GM13977 (cell line): ENCODE measurements at places on chromosomes 5 and 9.

- no peak for DNase-seq
Measured at GRCh38 chr5:32059761-32060530, 114.2 kb downstream of the GOLPH3 start.

- no peak for DNase-seq
Measured at GRCh38 chr9:122374885-122375420, 4.1 kb downstream of the PTGS1 start.

- peak; percentile 7 for DNase-seq
Measured at GRCh38 chr9:13351778-13352386, 72.4 kb upstream of the MPDZ start.

- DNase-seq, result no peak
Measured at GRCh38 chr5:172509405-172509781, 55.1 kb upstream of the SH3PXD2B start.

- no peak for DNase-seq
Measured at GRCh38 chr9:95182854-95183563, 134.5 kb downstream of the FANCC start.

GRCh38 chr5:163475411-163475810, 15.0 kb downstream of the HMMR start:
- DNase-seq, result no peak

DNA sequence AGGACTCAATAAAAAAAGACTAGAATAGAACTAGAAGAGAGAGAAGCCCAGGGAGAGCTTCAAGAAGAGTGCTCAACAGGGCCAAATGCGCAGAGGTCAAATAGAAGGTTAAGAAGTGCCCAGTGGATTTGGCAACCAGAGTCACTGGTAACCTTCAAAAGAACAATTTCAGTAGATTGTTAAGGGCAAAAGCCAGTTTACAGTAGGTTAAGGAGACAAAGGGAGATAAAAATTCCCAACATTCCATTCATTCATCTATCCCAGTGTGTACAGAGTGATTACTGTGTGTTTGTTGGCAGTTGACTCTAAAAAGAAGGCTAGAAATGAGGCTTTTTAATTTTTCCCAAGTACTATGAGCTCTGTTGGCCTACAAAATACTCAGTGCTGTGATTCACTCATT, 69.4 kb downstream of the RIGI start:
- DNase-seq, result no peak

DNA sequence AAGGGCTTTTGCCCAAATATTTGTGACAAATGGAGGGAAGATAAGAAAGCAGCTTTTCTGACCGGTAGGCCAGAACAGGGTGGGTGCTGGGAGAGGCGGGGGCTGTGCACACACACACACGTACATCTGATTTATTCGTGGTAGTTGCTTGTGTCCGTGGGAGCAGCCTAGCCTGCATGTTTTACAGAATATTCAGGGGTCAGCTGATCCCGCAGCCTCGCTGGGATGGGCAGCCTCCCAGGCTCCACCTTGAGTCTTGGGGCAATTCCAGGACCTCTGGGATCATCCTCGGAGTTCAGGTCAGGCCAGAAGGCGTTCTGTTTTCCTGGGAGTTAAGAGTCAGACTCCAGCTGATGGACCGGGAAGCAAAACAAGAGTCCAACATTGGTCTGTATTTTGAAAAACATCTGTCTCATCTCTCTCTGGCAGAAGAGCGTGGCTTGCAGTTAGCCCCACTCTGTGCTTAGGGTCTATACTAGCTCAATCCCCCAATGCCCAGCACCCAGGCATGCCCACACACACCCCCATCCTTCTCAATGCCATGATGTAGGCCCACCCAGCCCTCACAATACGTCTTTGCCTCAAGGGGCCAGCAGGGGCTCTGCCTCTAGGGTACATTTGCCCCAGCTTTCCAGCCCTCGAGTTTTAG, 210.6 kb downstream of the GOLPH3 start:
- DNase-seq, result no peak

GRCh38 chr5:105807290-105807689, 1863.4 kb downstream of the EFNA5 start:
- DNase-seq, result no peak

- DNase-seq, result no peak
Measured at GRCh38 chr5:153222936-153223335, 267.5 kb upstream of the GRIA1 start.

GRCh38 chr9:98491231-98491651, 217.5 kb downstream of the GABBR2 start:
- no peak for DNase-seq

DNA sequence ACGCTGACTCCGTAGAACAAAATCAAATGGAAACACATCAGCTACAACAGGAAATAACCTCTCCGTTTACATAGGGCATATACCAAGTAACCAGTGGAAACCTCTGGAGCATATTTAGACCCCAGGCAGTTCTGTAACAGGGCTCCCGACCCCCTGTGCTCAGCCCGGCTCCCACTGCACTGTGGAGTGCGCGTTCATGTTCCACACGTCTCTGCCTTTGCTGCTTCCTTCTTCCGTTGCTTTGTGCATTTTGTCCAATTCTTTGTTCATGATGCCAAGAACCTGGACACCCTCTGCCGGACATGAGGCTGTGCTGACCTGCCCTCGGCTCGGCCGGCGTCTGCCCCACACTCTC, 5.9 kb upstream of the AGPAT2 start:
- no peak for DNase-seq

- DNase-seq, result no peak
Measured at GRCh38 chr5:153122403-153122802, 368.1 kb upstream of the GRIA1 start.

DNA sequence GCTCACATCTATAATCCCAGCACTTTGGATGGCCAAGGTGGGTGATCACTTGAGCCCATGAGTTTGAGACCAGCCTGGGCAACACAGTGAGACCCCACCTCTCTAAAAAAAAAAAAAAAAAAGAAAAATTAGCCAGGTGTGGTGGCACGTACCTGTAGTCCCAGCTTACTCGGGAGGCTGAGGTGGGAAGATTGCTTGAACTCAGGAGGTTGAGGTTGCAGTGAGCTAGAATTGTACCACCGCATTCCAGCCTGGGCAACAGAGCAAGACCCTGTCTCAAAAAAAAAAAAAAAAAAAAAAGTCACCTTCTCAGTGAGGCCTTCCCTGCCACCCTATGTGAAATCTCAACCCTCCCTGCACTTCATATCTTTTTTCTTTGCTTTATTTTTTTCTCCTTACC, 14.0 kb upstream of the SEPTIN8 start:
- DNase-seq, result no peak

DNA sequence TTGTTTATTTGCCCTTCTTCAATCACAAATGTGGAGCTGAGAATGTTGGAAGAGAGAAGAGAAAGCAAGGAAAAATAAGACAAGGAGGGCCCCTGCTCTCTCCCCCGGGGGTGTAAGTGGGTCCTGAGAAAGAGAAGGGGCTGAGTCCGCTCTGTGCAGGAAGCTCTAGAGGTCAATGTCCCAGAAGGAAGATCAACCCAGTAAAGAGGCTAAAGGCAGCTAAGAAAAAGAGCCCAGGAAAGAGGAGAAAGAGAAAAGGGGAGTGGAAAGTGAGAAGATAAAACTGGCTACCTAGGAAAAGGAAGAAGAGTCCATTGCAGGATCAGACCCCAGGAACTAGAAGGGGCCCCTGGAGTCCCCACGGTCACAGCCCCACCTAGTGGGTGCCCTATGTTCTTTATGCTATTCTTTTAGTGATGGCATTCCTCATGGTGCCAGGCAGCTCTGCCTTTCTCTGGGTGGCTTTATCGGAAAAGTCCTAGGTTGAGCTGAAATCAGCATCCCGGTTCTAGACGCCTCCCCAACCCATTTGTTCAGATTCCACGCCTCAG, 583.4 kb downstream of the ACTL7B start:
- no peak for DNase-seq

DNA sequence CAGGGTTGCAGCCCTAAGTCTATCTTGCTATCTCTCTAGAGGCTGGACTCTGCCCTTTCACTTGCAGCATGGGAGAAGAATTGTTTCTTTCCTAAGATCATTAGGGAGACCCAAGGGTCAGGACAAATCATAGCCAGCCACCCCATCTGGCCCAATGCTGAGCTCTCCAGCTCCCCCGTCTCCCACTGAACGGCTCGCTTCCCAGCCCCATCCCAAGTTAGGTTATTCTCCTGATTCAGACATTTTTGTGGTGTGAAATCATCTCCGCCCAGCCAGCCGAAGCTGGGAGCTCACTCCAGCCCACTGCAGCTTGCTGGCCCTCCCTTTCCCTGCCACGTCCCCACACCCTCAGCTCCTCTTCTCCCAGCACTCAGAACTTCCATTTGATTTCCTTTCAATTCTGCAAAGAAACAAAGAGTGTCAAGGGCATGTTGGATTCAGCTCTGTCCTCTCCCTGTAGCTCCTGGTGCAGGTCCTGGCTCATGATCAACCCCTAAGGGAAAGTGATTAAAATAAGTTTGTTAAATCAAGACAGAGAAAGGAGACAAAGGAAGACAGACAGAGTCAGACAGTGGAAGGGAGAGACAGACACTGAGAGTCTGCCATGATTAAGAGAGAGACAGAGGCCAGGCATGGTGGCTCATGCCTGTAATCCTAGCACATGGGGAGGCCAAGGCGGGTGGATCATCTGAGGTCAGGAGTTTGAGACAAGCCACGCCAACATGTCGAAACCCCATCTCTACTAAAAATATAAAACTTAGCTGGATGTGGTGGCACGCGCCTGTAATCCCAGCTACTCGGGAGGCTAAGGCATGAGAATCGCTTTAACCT, 12.6 kb upstream of the SPARC start:
- no peak for DNase-seq

DNA sequence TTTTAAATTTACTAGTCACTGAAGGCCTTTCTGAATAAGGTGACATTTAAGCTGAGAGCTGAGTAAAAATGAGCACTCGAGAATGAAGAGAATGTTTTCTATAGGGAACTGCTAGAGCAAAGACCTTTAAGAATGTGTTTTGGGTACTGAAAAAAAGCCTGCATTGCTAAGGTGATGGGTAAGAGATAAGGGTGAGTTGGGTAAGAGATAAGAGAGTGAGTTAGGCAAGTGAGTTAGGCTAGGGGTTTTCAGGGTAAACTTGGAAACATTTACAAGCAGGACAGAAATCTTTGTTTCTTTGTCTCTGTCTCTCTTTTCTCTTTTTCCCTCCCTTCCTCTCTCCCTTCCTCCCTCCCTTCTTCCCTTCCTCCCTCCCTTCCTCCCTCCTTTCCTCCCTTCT, 5.6 kb downstream of the RAD23B start:
- DNase-seq, result no peak

- DNase-seq, result no peak
Measured at GRCh38 chr5:174571662-174572397, 152.6 kb upstream of the MSX2 start.

DNA sequence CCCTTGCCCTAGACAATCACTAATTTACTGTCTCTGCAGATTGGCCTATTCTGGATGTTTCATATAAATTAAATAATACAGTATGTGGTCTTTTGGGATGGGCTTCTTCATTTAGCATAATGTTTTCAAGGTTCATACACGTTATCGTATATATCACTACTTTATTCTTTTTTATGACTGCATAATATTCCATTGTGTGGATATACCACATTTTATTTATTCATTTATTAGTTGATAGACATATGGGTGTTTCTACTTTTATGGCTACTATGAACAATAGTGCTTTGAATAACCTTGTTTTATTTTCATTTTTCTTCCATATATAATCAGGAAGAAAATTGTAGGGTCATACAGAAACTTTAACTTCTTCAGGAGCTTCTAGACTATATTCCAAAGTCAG, 108.5 kb upstream of the PAPPA start:
- no peak for DNase-seq

GRCh38 chr5:1241509-1242080, 16.4 kb downstream of the SLC6A18 start:
- no peak for DNase-seq

- DNase-seq, result no peak
Measured at GRCh38 chr9:137354153-137354844, 52.2 kb upstream of the NRARP start.

- no peak for DNase-seq
Measured at GRCh38 chr9:33695856-33696255, 99.5 kb upstream of the PRSS3 start.

GRCh38 chr9:135602789-135603481, 36.4 kb downstream of the GLT6D1 start:
- DNase-seq, result peak; percentile 73

DNA sequence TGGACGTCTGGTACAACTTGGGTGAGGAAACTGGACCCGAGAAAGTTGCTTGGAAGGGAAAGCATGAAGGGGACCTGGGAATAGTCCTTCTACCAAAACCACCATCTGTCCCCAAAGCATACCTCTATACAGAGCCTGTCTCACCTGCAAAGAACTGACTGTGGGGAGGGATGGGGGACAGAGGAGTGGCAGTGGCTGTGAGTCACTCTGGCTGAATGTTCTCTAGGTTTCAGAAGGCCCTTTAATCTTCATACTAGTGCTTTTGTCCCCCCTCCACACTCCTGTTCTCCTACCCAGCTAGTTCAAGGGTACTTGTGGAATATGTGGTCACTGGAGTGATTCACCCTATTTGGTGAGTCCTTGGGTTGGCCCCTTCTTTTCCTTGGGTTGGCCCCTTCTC, 109.3 kb upstream of the RUSC2 start:
- DNase-seq, result no peak

- DNase-seq, result no peak
Measured at GRCh38 chr5:167533814-167534795, 757.3 kb upstream of the WWC1 start.

DNA sequence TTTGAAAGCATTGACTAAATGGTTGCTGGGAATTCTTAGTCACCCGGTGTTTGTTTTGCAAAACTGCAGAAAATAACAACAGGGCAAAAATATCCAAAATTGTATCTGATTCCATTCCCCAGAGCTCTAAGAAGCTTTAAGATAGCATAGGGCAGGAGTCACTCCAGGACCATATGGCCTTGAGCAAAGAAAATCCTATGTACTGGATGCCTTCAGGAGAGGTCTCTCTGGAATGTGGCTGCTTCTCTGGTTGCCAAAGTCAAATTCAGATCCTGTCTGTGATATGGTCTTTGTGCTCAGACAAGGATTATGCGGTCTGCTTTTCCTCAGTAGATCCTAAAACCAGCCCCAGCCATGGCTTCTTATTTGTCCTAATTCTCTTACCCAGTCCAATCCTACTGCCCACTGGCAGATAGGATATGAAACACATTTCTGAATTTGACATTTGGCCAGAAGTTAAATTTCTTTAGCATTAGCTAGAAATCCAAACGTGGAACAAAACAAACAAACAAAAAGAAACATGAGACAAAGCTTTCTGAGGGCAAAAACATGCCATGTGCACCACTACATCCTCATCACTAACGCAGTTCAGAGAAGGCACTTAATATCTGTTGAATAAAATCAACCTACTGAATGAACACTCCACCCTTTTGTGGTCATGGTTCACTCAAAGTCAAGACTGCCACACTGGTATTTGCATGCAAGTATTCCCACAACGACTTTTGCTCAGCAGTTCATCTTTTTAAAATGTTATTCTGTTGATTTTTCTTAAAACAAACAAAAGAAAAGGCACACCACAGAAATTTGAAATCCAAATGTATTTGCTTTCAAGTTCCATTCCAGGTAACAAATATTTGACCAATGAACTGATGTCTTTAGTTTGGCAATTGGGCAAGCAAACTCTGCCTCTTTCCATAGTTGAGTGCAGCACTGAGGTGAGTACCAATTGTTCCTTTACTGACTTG, 165.7 kb downstream of the TRPM6 start:
- DNase-seq, result no peak

GRCh38 chr5:147093138-147093537, 141.7 kb upstream of the STK32A start:
- DNase-seq, result no peak
